Endothelial cell of umbilical vein (primary cell): ENCODE measurements at places on chromosomes 13 and 19. TPM values are rescaled to one million over a fixed set of nuclear protein-coding genes. Genes with fewer than 3 reads are reported as not detected.

- no peaks in the 10 kb centered on the region for H3K36me3 ChIP-seq
- H3K4me3 ChIP-seq = no peak overlapping the region
- DNase-seq = no peak
- no peak overlapping the region for H3K27ac ChIP-seq
- no peaks in the 10 kb centered on the region for H3K27me3 ChIP-seq
- no peaks in the 10 kb centered on the region for H3K4me1 ChIP-seq
These were observed 453.6 kb downstream of the IRS2 start for GRCh38 chr13:109332506-109333499.

DNA sequence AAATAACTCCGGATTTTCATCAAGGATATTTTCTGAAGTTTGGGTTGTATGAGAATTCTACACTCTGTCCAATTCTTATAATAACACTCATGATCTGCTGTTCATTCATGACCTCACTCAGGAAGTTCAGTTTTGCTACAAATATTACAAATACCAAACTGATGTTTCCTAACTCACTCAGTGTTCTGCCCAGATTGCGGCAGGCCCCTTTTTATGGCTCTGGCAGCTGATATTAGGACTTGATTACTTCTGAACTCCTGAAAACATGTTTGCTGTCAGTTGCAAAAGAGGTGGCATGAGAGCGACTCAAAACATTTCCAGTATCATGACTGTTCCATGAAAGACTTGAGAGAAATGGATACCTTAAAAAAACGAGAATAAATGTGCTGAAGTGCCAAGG is 188.0 kb downstream of the RGCC start:
- no peak overlapping the region for H3K4me3 ChIP-seq
- DNase-seq = peak; percentile 97
- no peaks in the 10 kb centered on the region for H3K36me3 ChIP-seq
- H3K27me3 ChIP-seq = no peaks in the 10 kb centered on the region

DNA sequence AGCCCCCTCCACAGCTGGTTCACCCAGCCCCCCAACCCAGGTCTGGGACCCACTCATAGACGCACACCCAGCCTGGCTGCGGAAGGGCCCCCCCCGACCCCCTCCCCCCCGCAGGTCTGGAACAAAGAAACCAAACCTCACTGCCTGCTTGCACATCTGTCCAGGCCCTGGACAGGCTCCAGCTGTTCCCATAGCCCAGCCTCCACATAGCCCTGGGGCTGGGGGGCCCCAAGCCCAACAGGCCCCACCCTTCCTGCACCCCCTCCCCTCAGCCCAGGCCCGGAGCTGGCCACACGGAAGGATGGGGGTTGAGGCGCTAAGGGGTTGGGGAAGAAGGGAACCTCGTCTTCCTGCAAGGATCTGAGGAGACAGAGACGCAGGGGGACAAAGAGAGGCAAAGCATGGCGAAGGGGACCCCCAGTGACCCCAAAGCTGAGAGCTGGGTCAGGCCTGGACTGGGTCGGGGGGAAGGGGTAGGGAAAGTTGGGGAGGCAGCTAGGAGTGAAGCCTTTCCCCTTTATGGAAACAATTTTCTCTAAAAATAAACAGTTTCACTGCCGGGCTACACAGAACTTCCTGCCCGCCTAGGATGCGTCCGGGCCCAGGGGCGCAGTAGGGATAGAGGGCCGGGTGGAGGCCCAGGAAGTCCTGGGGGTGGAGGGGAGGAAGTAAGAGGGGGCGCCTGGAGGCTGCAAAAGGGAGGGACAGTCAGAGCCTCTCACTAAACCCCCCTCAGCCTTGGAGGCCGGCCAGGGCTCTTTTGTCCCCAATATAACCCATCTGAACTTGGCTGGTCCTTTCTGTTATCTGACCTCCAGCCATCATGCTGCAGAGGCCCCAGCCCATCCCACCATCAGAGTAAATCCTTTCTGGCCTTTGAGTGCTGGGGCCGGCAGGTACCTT is 2.4 kb downstream of the KANK2 start:
- H3K36me3 ChIP-seq = peaks cover 8% of the 10 kb centered on the region
- no peaks in the 10 kb centered on the region for H3K27me3 ChIP-seq
- no peak overlapping the region for H3K27ac ChIP-seq
- H3K4me1 ChIP-seq = peaks cover 19% of the 10 kb centered on the region
- H3K4me3 ChIP-seq = peak overlapping the region; percentile 15

DNA sequence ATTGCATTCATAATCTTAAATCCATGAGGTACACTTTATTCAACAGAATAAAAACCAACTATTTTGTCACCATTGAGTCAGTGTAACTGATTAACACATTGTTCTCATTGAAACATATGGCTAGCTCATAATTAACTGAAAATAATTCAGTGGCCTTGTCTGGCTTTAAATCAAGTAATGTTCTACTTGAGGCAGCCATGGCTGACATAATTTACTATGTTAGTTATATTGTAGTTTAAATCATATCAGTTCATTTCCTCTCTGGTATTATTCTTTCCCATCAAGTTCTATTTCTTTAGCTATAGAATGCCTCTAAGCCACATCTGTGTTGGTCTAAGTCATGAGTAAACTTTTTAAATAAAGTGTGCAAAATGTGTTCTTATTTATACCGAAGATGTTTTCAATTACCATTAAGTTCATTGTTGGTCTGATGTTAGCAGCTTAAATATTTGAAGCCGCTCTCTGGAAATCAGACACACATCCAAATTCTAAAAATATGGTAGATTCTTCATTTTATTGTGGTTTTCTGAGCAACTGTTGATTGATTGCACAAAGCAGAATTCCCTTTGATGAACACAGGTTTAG is 393.7 kb downstream of the GPC6 start:
- DNase-seq = no peak
- no peaks in the 10 kb centered on the region for H3K4me1 ChIP-seq
- no peaks in the 10 kb centered on the region for H3K36me3 ChIP-seq
- H3K27me3 ChIP-seq = no peaks in the 10 kb centered on the region
- no peak overlapping the region for H3K4me3 ChIP-seq

GRCh38 chr19:34244611-34245299 is 9.6 kb upstream of the GARRE1 start:
- H3K27me3 ChIP-seq = no peaks in the 10 kb centered on the region
- no peaks in the 10 kb centered on the region for H3K36me3 ChIP-seq
- no peak for DNase-seq
- no peak overlapping the region for H3K27ac ChIP-seq
- H3K4me3 ChIP-seq = no peak overlapping the region
- no peaks in the 10 kb centered on the region for H3K4me1 ChIP-seq

DNA sequence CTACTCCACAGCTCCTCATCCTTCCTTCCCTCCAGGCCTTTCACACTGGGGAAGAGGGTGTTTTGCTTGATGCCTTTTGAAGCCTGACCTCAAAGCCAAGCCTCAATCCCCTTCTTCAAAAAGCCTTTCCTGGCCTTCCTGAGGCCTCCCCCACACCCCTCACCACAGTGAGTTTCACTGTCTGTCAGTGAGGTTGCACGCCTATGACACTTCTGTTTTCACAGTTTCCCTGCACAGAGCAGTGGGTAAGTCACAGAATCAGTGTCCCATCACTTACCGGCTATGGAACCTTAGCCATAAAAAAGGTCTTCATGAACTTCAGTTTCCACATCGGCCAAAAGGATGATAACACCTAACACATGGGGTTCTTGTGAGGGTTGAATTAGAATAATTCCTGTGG is 371.4 kb downstream of the UQCRFS1 start:
- no peak overlapping the region for H3K27ac ChIP-seq
- no peak for DNase-seq
- H3K4me3 ChIP-seq = no peak overlapping the region
- H3K4me1 ChIP-seq = no peaks in the 10 kb centered on the region

DNA sequence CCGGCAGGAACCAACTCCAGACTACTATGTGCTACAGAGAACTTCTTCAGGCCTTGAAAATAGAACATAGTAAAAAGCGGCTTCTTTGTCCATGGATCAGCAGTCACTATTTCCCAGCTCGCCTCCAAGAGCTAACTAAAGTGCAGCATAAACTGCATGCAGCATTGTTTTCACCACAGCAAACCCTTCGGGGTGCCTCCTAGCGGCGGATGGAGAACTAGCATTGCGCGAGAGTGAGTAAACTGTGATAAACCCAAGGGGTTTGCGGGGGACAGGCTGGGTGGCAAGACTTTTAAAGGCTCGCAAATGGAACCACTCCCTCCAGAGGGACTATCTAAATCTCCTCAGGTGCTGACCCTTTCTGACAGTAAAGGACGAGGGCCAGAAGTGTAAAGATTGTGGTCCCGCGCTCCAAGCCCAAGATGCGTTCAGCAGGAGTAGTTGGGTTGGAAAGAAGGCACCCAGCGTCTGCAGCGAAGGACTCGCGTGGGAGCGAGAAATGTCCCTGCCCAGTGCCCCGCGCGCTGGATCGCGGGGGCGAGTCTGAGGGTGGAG is 21.5 kb upstream of the SGCG start:
- peaks cover 3% of the 10 kb centered on the region for H3K4me1 ChIP-seq
- no peak overlapping the region for H3K27ac ChIP-seq
- no peak overlapping the region for H3K4me3 ChIP-seq
- peak; percentile 6 for DNase-seq
- peaks cover 20% of the 10 kb centered on the region for H3K27me3 ChIP-seq

- no peaks in the 10 kb centered on the region for H3K4me1 ChIP-seq
- no peaks in the 10 kb centered on the region for H3K36me3 ChIP-seq
- no peaks in the 10 kb centered on the region for H3K27me3 ChIP-seq
- no peak overlapping the region for H3K27ac ChIP-seq
These were observed 134.8 kb upstream of the SPRY2 start for GRCh38 chr13:80475718-80476117.

GRCh38 chr13:110015253-110015652 is 228.9 kb upstream of the IRS2 start:
- H3K4me3 ChIP-seq = no peak overlapping the region
- no peak for DNase-seq
- peaks cover 6% of the 10 kb centered on the region for H3K4me1 ChIP-seq
- H3K27ac ChIP-seq = no peak overlapping the region
- H3K36me3 ChIP-seq = no peaks in the 10 kb centered on the region

GRCh38 chr19:48914181-48914580 is 14.1 kb downstream of the NUCB1 start:
- H3K27ac ChIP-seq = no peak overlapping the region
- H3K27me3 ChIP-seq = no peaks in the 10 kb centered on the region
- DNase-seq = no peak

DNA sequence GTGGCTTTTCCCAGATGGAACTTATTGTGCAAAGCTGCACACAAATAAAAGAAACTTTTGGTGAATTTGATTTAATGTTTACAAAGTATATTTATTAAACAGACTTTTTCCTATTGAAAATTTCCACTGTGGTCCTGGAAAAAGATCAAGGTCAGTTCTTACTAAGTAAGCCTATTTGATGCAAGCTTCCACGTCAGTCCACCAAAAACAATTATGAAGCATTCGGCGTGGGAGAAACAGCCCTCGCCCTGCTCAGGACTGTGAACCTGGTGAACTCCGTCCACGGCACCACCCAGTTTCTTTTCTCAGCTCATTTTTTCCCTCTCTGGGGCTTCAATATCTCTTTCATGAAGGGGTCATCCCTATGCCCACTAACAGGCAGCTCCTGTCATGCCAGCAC is 149.8 kb downstream of the EFNB2 start:
- H3K4me3 ChIP-seq = no peak overlapping the region
- H3K27me3 ChIP-seq = peaks cover 1% of the 10 kb centered on the region
- no peak overlapping the region for H3K27ac ChIP-seq
- no peak for DNase-seq
- H3K36me3 ChIP-seq = no peaks in the 10 kb centered on the region

DNA sequence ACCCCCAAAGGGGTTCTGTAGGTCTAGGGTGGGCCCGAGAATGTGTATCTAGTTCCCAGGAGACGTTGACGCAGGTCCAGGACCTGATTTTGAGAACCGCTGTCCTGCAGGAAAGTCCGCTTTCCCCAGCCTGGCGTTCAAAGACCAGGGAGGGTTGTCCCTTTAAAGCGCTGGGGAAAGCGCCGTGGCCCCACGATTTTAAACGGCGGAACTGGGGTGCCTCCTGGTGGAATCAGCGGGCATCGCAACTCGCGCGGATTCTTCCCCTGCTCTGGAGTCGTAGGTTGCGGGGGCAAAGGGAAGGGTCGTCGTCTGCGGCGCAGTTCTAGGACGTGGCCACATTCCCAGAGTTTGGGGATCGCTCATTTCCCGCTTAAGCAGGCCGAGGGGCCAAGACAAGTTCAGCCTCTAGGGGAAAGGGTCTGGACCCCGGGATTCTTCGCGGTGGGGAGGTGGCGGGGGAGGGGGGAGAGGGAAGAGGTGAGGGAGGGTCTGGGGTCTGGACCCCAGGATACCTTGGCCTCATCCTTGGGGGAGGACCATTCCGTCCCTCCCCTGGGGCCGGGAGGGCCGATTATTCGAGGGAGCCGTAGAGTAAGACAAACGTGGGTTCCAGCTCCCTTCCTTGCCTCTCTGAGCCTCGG is 7.7 kb downstream of the PNMA8B start:
- DNase-seq = peak; percentile 58
- H3K27ac ChIP-seq = no peak overlapping the region
- peaks cover 6% of the 10 kb centered on the region for H3K4me1 ChIP-seq
- peaks cover 49% of the 10 kb centered on the region for H3K27me3 ChIP-seq
- H3K4me3 ChIP-seq = no peak overlapping the region

DNA sequence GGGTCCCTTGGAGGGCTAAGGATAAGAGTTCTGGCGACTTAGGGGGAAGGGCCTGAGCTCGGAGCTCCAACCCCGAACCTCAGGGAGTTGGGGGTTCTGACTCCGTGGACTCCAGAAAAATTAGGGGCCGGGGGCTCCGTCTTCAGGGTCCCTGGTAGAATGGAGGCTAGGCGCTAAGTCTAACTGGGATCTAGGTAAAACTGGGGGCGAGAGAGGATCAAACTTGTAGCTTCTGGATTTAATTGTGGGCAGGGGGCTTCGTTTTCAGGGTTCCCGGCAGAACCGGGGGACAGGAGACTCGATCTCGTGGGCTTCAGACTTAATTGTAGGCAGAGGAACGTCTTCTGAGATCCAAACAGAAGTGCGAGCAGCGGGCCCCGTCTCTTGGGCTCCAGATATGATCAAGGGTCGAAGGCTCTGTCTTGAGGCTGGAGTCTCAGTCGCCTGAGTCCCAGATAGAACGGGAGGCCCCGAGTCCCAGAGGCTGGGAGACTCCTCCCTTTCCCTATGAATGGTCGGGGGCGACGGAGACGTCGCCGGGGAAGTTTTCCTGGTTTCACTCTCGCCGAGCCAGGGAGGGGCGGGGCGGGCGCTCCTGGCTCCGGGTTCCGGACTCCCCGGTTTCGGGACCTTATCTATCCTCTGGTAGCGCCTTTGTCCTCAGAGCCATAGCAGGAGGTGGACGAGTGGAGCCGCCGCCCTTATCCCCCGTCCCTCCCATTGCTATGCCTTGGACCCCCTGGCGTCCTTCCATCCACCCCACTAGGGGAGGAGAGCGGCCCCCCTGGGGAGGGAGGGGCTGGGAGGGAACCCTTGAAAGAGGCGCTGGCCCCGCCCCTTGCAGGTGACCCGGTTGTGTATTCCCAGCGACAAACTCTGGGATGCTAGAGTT is 1.3 kb downstream of the NECTIN2 start:
- H3K27ac ChIP-seq = peak overlapping the region; percentile 99
- H3K36me3 ChIP-seq = peaks cover 4% of the 10 kb centered on the region
- H3K4me1 ChIP-seq = peaks cover 38% of the 10 kb centered on the region
- peak; percentile 74 for DNase-seq

The KLK1 gene
- total RNA-seq = not detected in 2 replicates

The DAND5 gene
- total RNA-seq = 0.20 and 0.28 TPM in 2 replicates

The FUT1 gene
- total RNA-seq = 4.8 and 5.2 TPM in 2 replicates

The ZNF547 gene
- total RNA-seq = 2.7 and 3.2 TPM in 2 replicates

The PLPP2 gene
- 12.0 and 27.9 TPM in 2 replicates for total RNA-seq

The TMEM255B gene
- total RNA-seq = 85.0 and 105 TPM in 2 replicates
